Spleen (tissue), 13 donors: ENCODE measurements at places on chromosomes 11 and 22. TPM values are rescaled to one million over a fixed set of nuclear protein-coding genes. Genes with fewer than 3 reads are reported as not detected.

GRCh38 chr11:64568584-64569140 is 22.4 kb upstream of the SLC22A12 start:
- H3K27ac ChIP-seq: no peak overlapping the region
- no peaks in the 10 kb centered on the region for H3K27me3 ChIP-seq
- peaks cover 36% of the 10 kb centered on the region for H3K4me1 ChIP-seq

Gene IGHMBP2
- total RNA-seq: 26.1 TPM

Gene INS
- total RNA-seq: 1.5 TPM

GRCh38 chr22:20039683-20040325 is 18.9 kb downstream of the TANGO2 start:
- no peak for DNase-seq
- H3K27ac ChIP-seq: no peak overlapping the region
- H3K36me3 ChIP-seq: peaks cover 58% of the 10 kb centered on the region
- no peaks in the 10 kb centered on the region for H3K27me3 ChIP-seq
- H3K4me1 ChIP-seq: peaks cover 3% of the 10 kb centered on the region

- H3K4me3 ChIP-seq: no peak overlapping the region
- no peaks in the 10 kb centered on the region for H3K27me3 ChIP-seq
- no peaks in the 10 kb centered on the region for H3K4me1 ChIP-seq
- no peak for DNase-seq
- no peak overlapping the region for H3K27ac ChIP-seq
- peaks cover 32% of the 10 kb centered on the region for H3K36me3 ChIP-seq
Observed at GRCh38 chr11:9831122-9831521, 167.2 kb downstream of the SWAP70 start.
